ENCODE measurements at places on chromosomes 7 and 10. TPM values are rescaled to one million over a fixed set of nuclear protein-coding genes. Genes with fewer than 3 reads are reported as not detected.

- DNase-seq = no peak
- H3K27ac ChIP-seq = no peak overlapping the region
- H3K4me1 ChIP-seq = peaks cover 22% of the 10 kb centered on the region
- no peak overlapping the region for H3K4me3 ChIP-seq
- H3K27me3 ChIP-seq = no peaks in the 10 kb centered on the region
These were observed 14.3 kb downstream of the EIF4EBP2 start for GRCh38 chr10:70418229-70418628.

LRRC17 gene
- not detected for total RNA-seq

DNA sequence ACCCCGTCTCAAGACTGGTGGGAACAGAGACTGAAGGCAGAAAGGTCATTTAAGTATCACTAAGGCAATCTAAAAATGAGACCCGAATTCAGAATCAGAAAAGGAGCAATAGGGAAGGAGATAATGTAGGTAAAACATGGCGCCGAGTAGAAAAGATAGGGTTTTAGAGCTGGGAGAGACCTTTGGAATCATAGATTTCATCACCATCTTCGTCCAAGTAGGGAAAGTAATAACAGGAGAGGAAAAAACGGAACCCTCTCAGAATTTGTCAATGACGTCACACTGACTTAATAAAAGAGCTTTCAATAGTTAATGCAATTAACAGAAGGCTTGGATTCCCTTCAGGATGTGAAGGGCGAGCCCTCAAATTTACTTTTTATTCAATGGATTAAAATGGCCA is 1.0 kb upstream of the UBN2 start:
- no peak overlapping the region for H3K27ac ChIP-seq
- no peaks in the 10 kb centered on the region for H3K27me3 ChIP-seq
- no peak for DNase-seq
- peaks cover 24% of the 10 kb centered on the region for H3K4me1 ChIP-seq
- H3K36me3 ChIP-seq = no peaks in the 10 kb centered on the region
- peak overlapping the region; percentile 97 for H3K4me3 ChIP-seq

- H3K27me3 ChIP-seq = no peaks in the 10 kb centered on the region
- DNase-seq = peak; percentile 96
- H3K27ac ChIP-seq = peak within 1 kb of the TSS; percentile 76
These were observed at the start of gene ZNF394 for GRCh38 chr7:99499721-99500636. ZNF394 (minus strand) TSS chr7:99500281; CDS start chr7:99500093, 188 bp downstream.

DNA sequence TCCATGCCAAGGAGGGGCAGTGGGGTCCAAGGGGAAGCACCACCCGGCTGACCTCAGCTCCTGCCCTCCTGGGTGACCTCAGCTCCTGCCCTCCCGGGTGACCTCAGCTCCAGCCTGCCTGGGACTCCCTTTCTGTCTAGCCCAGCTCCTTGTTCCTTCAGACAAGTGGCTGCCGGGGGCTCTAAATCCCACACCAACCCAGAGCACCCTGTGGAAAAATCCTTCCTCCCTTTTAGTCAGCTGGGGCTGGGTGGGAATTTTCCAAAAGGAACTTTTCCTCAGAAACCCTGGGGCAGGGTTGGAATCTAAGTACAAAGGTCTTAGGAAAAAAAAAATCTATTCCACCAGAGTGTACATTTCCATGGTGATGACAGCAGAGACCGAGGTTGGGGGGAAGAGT is 36.3 kb downstream of the AKR1B1 start:
- no peaks in the 10 kb centered on the region for H3K36me3 ChIP-seq
- H3K27me3 ChIP-seq = no peaks in the 10 kb centered on the region
- no peak overlapping the region for H3K4me3 ChIP-seq

GRCh38 chr10:104297697-104298660 is 29.0 kb downstream of the GSTO2 start:
- DNase-seq = peak; percentile 79
- H3K4me3 ChIP-seq = no peak overlapping the region
- H3K27ac ChIP-seq = no peak overlapping the region
- no peaks in the 10 kb centered on the region for H3K27me3 ChIP-seq

- no peaks in the 10 kb centered on the region for H3K4me1 ChIP-seq
- no peak for DNase-seq
- H3K4me3 ChIP-seq = no peak overlapping the region
- no peak overlapping the region for H3K27ac ChIP-seq
- H3K36me3 ChIP-seq = no peaks in the 10 kb centered on the region
These were observed 114.8 kb downstream of the NT5C2 start for GRCh38 chr10:103078309-103078615.

DNA sequence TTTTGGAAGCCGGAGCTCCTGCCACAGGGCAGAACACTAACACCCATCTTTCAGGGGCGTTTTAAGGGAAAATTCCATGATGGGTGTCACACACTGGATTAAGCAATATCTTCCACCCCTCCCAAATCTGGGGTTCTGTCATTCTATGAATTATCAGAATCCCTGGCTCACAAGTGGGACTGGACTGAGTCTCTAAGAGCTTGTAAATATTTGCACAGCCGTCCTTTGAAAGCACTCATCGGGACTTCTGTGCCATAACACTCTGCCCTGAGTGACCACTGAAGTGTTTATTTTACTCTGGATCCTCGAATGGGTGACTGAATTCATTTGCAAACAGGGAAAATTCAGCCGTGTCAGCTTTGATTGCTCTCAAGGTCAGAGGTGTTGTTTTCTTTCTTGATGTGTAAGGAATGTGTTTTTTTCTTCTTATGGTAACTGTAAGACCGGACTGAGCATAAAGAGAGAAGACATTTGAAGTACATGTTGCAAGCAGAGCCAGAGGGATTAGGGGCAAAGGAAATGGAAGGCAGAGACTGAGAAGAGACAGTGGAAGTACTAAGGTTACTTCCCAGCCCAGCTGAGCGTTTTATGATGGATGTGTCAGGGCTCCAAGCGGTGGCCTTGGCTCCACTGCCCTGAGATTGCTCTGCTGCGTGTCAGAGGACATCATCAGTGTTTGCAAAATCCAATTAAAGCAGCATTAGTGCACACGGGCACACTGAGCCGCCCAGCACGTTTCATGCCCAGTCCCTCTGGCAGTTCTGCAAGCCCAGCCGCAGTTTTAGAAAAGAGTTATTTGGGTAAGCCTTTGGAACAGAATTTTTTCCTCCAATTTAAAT is 17.7 kb upstream of the GTPBP4 start:
- H3K4me3 ChIP-seq = no peak overlapping the region
- no peaks in the 10 kb centered on the region for H3K36me3 ChIP-seq
- H3K27me3 ChIP-seq = no peaks in the 10 kb centered on the region

HOGA1 gene
- total RNA-seq = not detected

DNA sequence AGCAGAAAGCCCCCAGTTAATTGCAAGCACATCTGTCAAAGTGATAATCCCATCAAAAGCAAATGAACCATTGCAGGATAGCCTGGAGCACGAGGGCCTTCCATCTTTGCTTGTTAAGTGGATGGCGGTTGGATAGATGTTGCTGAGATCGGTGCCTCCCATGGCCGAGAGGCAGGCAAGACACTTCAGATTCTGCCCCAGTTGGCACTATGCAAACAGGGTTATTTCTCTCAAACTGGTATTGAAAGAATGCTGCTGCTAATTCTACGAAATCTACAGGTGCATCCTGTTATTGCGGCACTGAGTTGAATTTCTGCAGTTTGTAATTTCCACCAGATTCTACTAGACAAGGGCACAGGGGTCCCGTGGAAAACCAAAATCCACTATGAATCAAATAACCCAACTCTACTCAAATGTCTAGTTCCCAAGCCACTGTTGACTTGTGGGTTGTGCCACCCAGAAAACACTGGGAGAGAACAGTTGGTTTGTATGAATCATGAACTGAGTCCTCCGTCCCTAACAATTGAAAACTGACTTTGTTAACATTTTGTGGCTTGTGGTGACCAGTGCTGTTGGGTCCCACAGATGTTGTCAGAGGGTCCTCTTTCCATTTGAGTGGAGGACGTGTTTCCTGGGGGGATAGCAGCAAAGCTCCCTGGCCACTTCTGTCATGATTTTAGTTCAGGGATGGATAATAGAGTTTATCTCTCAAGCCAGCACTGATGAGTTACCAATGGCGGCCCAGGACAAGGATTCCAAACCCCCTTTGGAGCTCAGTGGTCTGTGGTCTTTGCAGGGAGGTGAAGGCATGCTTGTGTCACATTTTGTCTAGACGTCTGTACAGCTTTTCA is 7.1 kb upstream of the IL2RA start:
- H3K27ac ChIP-seq = no peak overlapping the region
- H3K4me3 ChIP-seq = no peak overlapping the region
- H3K27me3 ChIP-seq = no peaks in the 10 kb centered on the region
- no peak for DNase-seq
- H3K4me1 ChIP-seq = no peaks in the 10 kb centered on the region
- H3K36me3 ChIP-seq = no peaks in the 10 kb centered on the region

IGF2BP3 gene
- total RNA-seq = 120 TPM

LIPJ gene
- not detected for total RNA-seq

DNA sequence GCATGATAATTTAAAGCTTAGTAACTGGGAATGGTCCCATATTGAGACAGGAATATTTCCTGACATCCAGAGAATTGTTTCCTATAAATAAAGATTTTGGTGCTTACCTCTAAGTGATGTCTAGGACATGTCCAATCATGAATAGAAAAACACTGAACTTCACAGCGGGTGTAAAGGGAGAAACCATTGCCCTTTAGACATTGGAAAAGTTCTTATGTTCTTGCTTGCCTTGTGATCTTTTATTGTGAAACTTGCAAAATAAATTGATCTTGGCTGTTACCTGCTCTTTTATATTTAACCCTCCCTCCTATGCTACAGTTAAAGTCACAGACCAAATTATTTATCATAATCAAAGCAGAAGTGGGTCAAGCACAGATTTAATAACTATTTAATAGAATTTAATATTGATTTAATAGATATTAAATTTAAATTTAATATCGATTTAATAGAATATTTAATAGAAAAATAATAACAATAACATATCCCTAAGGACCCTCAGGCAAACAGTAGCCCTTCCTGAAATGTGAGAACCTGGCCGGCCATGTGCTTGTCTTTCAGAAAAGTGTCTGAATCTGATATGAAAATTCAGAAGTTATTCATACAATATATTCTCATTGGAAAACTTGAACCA is 47.0 kb upstream of the AKR1C1 start:
- no peaks in the 10 kb centered on the region for H3K27me3 ChIP-seq
- DNase-seq = no peak
- H3K4me1 ChIP-seq = no peaks in the 10 kb centered on the region
- no peak overlapping the region for H3K27ac ChIP-seq
- no peaks in the 10 kb centered on the region for H3K36me3 ChIP-seq
- H3K4me3 ChIP-seq = no peak overlapping the region

PPP1R3C gene
- total RNA-seq = not detected

- DNase-seq = no peak
- no peaks in the 10 kb centered on the region for H3K36me3 ChIP-seq
- no peaks in the 10 kb centered on the region for H3K4me1 ChIP-seq
- no peak overlapping the region for H3K27ac ChIP-seq
These were observed 119.6 kb upstream of the CTTNBP2 start for GRCh38 chr7:117992635-117993376.

- H3K4me3 ChIP-seq = no peak overlapping the region
- H3K27me3 ChIP-seq = no peaks in the 10 kb centered on the region
- H3K27ac ChIP-seq = no peak overlapping the region
- DNase-seq = no peak
- no peaks in the 10 kb centered on the region for H3K36me3 ChIP-seq
- H3K4me1 ChIP-seq = no peaks in the 10 kb centered on the region
These were observed 482.6 kb downstream of the INHBA start for GRCh38 chr7:41220266-41220665.

- H3K4me3 ChIP-seq = no peak overlapping the region
- DNase-seq = no peak
- H3K4me1 ChIP-seq = no peaks in the 10 kb centered on the region
- no peaks in the 10 kb centered on the region for H3K36me3 ChIP-seq
These were observed 147.8 kb downstream of the NEURL1 start for GRCh38 chr10:103641326-103641725.

- no peaks in the 10 kb centered on the region for H3K4me1 ChIP-seq
- no peak overlapping the region for H3K4me3 ChIP-seq
These were observed 278.9 kb downstream of the HPSE2 start for GRCh38 chr10:98956576-98957260.

DNA sequence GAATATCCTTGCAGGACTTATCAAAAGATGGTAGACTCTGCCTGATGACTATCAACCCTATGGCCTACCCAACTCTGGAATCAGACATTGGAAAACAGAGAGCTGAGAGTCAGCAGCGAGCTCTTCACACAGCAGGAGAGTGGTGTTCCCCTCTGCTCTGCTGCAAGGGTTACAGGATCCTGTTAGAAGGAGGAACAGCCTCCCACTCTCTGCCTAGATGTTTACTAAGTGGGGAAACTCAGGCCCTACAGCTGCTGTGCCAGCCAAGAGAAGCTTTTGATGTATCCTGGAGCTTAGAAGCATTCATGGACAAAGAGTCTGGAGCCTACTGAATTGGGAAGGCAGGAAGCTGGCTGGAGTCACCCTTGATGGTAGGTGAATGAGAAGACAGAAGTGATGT is 104.6 kb downstream of the ABLIM1 start:
- peaks cover 9% of the 10 kb centered on the region for H3K4me1 ChIP-seq
- H3K4me3 ChIP-seq = no peak overlapping the region
- H3K27ac ChIP-seq = no peak overlapping the region
- H3K27me3 ChIP-seq = no peaks in the 10 kb centered on the region
- no peaks in the 10 kb centered on the region for H3K36me3 ChIP-seq

VSTM4 gene
- total RNA-seq = not detected

DNA sequence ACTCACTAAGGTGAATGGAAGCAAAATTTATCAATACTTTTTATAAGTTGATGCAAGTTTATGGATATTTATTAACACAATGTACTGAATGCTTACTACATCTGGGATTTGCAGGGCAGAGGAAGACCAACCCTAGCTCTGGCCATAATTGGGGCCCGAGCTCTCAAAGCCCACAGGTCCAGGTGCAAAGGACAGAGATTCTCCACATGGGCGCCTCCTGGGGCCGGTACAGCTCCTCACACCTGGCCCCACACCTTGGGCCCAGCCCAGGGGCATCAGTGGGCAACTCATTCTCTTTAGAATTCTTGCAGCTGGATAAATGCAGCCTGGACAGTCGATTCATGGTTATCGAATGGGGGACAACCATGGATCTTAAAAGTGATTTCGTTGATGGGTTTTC is 47.1 kb downstream of the CALML3 start:
- no peaks in the 10 kb centered on the region for H3K36me3 ChIP-seq
- H3K4me3 ChIP-seq = no peak overlapping the region

Data from Karpas-422 (cell line).